ENCODE measurements at places on chromosomes 16 and 17.
A peak's percentile ranks its signal among the peaks of the same experiment; 100 is the strongest.

- DNase-seq: peak; percentile 58
These were observed 126.8 kb downstream of the ZFHX3 start for GRCh38 chr16:72921106-72921505.

GRCh38 chr16:49490321-49490705 is 116.7 kb downstream of the C16orf78 start:
- no peak for DNase-seq

GRCh38 chr17:77571155-77571981 is 387.1 kb upstream of the TNRC6C start:
- DNase-seq: no peak

- DNase-seq: no peak
These were observed 498 bp downstream of the SMYD4 start for GRCh38 chr17:1829216-1829591.

DNA sequence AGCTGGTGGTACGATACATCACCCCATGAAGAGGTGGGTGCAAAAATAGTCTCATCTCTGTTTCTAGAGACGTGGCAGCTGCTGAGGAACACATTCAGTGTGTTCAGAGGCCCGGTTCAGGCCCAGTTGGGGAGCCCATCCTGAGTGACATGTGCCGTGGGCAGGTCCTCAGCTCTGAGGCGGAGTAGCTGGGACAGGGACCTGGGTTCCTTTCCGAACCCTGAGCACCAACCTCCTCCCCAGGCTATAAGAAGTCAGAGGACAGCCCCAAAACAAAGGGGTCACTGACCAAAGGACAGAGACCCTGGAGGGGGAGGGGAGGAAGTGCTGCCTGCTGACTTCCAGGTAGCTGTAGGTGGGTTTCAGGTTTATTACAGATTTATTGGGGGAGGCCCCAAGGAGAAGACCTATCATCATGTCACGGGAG is 5.1 kb downstream of the LDHD start:
- no peak for DNase-seq

DNA sequence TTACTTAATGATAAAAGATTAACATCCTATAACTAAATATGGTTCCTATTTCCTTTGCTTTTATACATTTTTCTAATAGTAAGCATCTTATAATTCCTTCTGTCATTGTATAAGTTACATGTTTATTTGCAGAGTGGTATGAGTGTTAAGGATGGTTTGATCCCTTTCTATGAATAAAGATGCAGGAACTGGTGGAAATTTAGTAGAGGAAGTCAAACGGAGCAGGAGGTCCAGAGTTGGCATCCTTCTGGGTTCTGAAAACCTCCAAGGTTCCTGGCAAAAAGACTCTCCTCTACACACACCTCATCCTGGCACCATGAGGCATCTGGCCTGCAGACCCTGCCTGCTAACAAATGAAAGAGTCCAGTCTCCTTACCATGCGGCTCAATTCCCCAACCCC is 296.8 kb downstream of the SOX9 start:
- DNase-seq: no peak

GRCh38 chr16:54817432-54817831 is 113.2 kb upstream of the IRX5 start:
- DNase-seq: peak; percentile 29

Data from AML-193 (cell line).